ENCODE measurements at places on chromosomes 12 and 14.

DNA sequence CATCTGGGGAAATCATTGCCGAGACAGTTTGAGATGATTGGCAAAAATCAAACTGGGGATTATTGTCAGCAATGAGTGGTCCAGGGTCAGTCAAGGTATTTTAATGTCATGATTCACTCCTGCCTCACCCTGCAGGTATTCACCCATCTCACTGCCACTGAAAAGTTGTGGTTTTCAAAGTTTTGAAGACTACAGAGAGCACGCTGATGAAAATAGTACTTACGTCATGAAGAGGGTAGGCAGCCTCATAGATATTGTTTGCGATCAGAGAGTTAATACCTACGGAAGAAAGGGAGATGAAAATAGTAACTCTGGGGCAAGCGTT is 138.0 kb downstream of the ANO2 start:
- no peaks in the 10 kb centered on the region for H3K36me3 ChIP-seq
- H3K4me3 ChIP-seq: no peak overlapping the region
- H3K27me3 ChIP-seq: peaks cover 3% of the 10 kb centered on the region
- H3K4me1 ChIP-seq: no peaks in the 10 kb centered on the region
- H3K27ac ChIP-seq: no peak overlapping the region

GRCh38 chr14:63710497-63710896 is 17.4 kb downstream of the SGPP1 start:
- peaks cover 3% of the 10 kb centered on the region for H3K36me3 ChIP-seq
- H3K27ac ChIP-seq: peak overlapping the region; percentile 52
- H3K4me3 ChIP-seq: no peak overlapping the region
- no peak for DNase-seq

- peak; percentile 36 for DNase-seq
- H3K36me3 ChIP-seq: no peaks in the 10 kb centered on the region
- peaks cover 15% of the 10 kb centered on the region for H3K4me1 ChIP-seq
- H3K27ac ChIP-seq: peak overlapping the region; percentile 96
These were observed 1.1 kb upstream of the TM9SF1 start for GRCh38 chr14:24196071-24197055.

GRCh38 chr12:29769162-29769858 is 14.4 kb downstream of the TMTC1 start:
- no peaks in the 10 kb centered on the region for H3K36me3 ChIP-seq
- no peaks in the 10 kb centered on the region for H3K4me1 ChIP-seq
- H3K27me3 ChIP-seq: no peaks in the 10 kb centered on the region
- no peak overlapping the region for H3K27ac ChIP-seq

GRCh38 chr14:78997811-78998210 is 827.6 kb downstream of the NRXN3 start:
- no peak for DNase-seq
- H3K4me3 ChIP-seq: no peak overlapping the region
- H3K36me3 ChIP-seq: no peaks in the 10 kb centered on the region
- no peaks in the 10 kb centered on the region for H3K27me3 ChIP-seq
- no peak overlapping the region for H3K27ac ChIP-seq

GRCh38 chr12:33041562-33041961 is 145.0 kb upstream of the PKP2 start:
- H3K4me3 ChIP-seq: no peak overlapping the region
- H3K27me3 ChIP-seq: no peaks in the 10 kb centered on the region
- H3K27ac ChIP-seq: no peak overlapping the region

DNA sequence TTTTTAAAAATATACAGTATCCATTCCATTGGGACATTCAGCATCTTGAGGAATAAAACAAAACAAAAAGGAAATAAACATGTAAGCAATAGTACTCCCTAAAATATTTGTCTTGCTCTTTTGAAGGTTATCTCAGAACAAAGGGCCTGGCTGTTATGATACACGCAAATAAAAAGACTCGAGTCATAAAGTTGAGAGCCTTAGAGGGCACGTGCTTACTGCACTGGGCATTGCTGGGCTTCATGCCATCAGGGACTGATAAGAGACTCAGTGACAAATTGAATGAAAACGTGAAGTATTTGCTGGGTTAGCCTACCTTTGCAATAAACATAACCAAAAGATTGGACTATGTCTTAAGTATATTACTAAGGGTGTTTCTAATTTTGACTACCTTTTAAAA is 118.9 kb downstream of the SLC35F4 start:
- DNase-seq: no peak
- H3K27ac ChIP-seq: no peak overlapping the region
- no peaks in the 10 kb centered on the region for H3K27me3 ChIP-seq
- H3K4me3 ChIP-seq: no peak overlapping the region
- H3K36me3 ChIP-seq: no peaks in the 10 kb centered on the region
- H3K4me1 ChIP-seq: no peaks in the 10 kb centered on the region

DNA sequence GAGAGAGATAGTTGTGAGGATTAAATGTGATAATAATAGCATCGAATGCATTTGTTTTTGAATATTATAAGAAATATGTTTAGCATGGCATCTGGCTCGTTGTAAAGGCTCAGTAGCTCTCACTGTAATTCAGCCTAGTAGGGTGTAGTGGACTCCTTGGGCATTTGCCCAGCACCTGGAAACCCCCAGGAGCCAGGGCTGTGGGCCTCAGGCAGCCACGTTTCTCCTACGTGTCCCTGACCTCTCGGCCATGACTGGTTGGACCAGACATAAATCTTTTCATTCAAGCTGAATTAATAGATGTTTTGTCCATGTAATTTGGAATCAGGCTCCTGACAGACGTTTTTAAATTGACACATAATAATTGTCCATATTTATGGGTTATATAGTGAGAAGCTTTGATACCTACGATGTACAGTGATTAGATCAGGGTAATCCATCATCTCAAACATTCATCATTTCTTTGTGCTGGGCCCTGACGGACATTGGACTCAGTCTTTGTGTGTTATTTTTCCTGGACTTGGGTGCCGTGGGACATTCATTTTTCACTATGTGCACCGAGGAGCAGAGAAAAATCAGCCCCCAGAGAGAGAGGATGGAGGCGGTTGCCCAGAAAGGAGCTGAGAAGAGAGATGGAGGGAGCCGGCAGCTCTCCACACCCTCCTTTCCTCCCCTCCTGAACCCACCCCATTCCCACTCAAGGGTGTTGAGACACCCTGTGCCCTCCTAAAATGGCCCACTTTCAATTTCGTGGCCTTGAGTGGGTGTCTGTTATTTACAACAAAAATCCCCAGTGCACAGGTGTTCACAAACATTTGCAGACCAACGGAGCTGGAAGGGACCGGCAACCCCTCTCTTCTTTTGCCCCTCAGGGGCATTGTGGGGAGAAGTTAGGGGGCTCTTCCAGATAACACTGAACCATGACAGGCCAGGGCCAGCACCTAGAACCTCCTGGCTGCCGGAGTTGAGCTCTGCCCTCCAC is 296.4 kb downstream of the DPF3 start:
- no peak overlapping the region for H3K27ac ChIP-seq
- H3K36me3 ChIP-seq: no peaks in the 10 kb centered on the region
- H3K27me3 ChIP-seq: peaks cover 2% of the 10 kb centered on the region
- peak overlapping the region; percentile 2 for H3K4me3 ChIP-seq

GRCh38 chr12:38538319-38538718 is 221.7 kb downstream of the ALG10B start:
- no peak overlapping the region for H3K27ac ChIP-seq
- H3K4me1 ChIP-seq: no peaks in the 10 kb centered on the region
- H3K27me3 ChIP-seq: no peaks in the 10 kb centered on the region

- peaks cover 16% of the 10 kb centered on the region for H3K4me1 ChIP-seq
- H3K36me3 ChIP-seq: no peaks in the 10 kb centered on the region
- no peaks in the 10 kb centered on the region for H3K27me3 ChIP-seq
- DNase-seq: no peak
- H3K27ac ChIP-seq: no peak overlapping the region
These were observed 239.7 kb downstream of the BCAT1 start for GRCh38 chr12:24709216-24709615.

GRCh38 chr12:53973236-53974042 is 513 bp downstream of the HOXC11 start:
- H3K4me1 ChIP-seq: peaks cover 8% of the 10 kb centered on the region
- peaks cover 28% of the 10 kb centered on the region for H3K27me3 ChIP-seq
- H3K36me3 ChIP-seq: no peaks in the 10 kb centered on the region
- no peak overlapping the region for H3K4me3 ChIP-seq
- DNase-seq: no peak

GRCh38 chr12:13864081-13864673 is 117.2 kb downstream of the GRIN2B start:
- H3K4me1 ChIP-seq: no peaks in the 10 kb centered on the region
- H3K27me3 ChIP-seq: no peaks in the 10 kb centered on the region
- no peak overlapping the region for H3K27ac ChIP-seq
- DNase-seq: peak; percentile 11
- H3K36me3 ChIP-seq: no peaks in the 10 kb centered on the region
- no peak overlapping the region for H3K4me3 ChIP-seq

- no peak for DNase-seq
- no peaks in the 10 kb centered on the region for H3K36me3 ChIP-seq
- H3K4me3 ChIP-seq: no peak overlapping the region
- H3K4me1 ChIP-seq: peaks cover 3% of the 10 kb centered on the region
- no peak overlapping the region for H3K27ac ChIP-seq
These were observed 122.2 kb downstream of the DAAM1 start for GRCh38 chr14:59310633-59311032.

DNA sequence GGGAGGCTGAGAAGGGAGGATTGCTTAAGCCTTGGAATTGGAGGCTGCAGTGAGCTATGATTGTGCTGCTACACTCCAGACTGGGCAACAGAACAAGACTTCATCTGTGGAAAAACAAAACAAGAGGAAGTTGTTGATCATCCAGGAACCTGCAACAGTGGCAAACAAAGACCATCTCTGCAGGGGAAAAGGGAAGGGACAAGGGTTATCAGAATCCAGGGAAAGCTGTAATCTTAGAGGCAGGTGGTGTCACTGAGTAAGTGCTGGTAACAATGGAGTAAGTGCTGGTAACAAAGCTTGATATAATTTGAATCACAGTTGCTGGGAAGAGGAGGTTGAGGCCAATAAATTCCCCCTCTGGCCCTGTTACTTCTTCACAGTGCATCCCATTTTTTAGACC is 27.5 kb upstream of the DCN start:
- H3K27ac ChIP-seq: no peak overlapping the region
- H3K27me3 ChIP-seq: no peaks in the 10 kb centered on the region
- H3K4me1 ChIP-seq: no peaks in the 10 kb centered on the region
- no peaks in the 10 kb centered on the region for H3K36me3 ChIP-seq
- DNase-seq: no peak

GRCh38 chr14:22266683-22267082 is 322.3 kb downstream of the DAD1 start:
- no peaks in the 10 kb centered on the region for H3K27me3 ChIP-seq
- H3K27ac ChIP-seq: no peak overlapping the region
- DNase-seq: no peak
- H3K36me3 ChIP-seq: no peaks in the 10 kb centered on the region
- H3K4me3 ChIP-seq: no peak overlapping the region

DNA sequence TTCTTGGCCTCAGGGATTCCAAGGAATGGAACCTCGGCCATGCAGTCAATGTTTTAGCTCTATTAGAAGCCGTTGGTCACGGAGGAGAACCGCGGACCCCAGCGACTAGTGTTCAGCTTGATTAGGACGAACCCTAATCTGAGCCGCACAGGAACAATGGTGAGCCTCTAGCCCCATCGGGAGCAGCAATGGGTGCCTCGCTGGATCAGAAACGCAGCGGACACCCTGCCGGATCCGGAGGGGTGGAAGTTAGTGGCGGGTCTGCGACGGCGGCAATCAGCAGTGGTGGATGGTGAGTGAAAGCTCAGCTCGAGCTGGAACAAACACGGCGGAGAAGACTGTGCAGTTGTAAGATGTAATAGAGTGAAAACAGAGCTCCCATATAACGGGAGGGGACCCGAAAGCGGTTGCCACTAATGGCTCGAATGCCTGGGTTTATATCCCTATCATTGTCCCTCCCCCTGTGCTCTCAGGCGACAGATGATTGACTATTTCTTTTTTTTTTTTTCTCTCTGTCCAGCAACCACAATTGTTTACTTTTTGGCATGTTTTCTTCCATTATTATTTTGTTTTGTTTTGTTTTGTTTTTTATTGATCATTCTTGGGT is 127.7 kb downstream of the ZNF664 start:
- no peaks in the 10 kb centered on the region for H3K4me1 ChIP-seq
- no peaks in the 10 kb centered on the region for H3K36me3 ChIP-seq
- DNase-seq: no peak
- H3K4me3 ChIP-seq: no peak overlapping the region

DNA sequence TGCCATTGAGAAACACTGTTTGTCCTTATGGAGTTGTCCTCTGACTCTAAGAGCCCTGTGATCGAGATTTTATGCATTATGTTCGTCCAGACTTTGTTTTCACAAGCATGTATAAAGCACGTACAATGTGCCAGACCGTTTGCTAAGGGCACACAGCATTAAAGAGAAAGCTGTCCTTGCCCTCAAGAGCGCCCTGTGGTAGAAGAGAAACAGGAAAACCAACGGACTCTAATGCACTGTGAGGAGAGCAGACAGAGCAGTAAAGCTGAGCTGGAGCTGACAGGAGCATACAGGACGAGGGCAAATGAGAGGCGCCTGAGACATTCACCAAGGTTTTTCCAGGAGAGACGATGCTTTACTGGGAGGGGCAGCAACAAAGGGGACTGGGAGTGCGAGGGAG is 66.2 kb upstream of the OVCH1 start:
- H3K4me1 ChIP-seq: no peaks in the 10 kb centered on the region
- DNase-seq: no peak
- H3K27ac ChIP-seq: no peak overlapping the region
- no peaks in the 10 kb centered on the region for H3K36me3 ChIP-seq
- no peaks in the 10 kb centered on the region for H3K27me3 ChIP-seq

DNA sequence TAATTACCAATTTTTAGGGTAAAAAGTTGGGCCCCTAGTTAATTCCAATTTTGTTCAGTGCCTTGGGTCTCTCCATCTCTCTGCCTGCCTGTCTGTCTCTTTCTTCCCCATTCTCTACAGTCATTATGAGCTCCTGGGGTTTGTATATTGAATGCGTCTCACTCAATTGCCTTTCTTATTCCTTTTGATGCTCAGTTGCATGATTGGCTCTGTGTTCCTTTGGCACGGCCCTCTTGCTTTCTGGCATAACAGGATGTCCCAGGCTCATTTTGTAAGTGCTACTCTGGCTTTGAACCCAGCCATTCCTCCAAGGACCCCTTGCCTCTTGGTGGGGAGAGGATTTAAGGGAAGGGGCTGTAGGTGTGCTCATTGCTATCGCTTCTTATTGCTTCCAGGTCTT is 35.6 kb downstream of the ZNF664 start:
- no peak overlapping the region for H3K27ac ChIP-seq
- H3K4me3 ChIP-seq: no peak overlapping the region
- peaks cover 5% of the 10 kb centered on the region for H3K36me3 ChIP-seq
- peaks cover 14% of the 10 kb centered on the region for H3K4me1 ChIP-seq
- DNase-seq: no peak
- no peaks in the 10 kb centered on the region for H3K27me3 ChIP-seq

DNA sequence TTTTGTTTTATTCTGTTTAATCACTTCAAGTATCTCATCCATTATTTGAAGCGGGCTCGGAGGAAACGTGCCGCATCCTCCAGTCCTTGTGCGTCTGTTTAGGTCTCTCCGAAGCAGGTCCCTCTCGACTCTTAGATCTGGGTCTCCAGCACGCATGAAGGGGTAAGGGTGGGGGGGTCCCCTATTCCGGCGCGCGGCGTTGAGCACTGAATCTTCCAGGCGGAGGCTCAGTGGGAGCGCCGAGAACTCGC is 311 bp upstream of the LGR5 start:
- DNase-seq: no peak
- no peaks in the 10 kb centered on the region for H3K4me1 ChIP-seq
- no peak overlapping the region for H3K27ac ChIP-seq
- no peak overlapping the region for H3K4me3 ChIP-seq
